ENCODE measurements at places on chromosomes 6 and 20.

DNA sequence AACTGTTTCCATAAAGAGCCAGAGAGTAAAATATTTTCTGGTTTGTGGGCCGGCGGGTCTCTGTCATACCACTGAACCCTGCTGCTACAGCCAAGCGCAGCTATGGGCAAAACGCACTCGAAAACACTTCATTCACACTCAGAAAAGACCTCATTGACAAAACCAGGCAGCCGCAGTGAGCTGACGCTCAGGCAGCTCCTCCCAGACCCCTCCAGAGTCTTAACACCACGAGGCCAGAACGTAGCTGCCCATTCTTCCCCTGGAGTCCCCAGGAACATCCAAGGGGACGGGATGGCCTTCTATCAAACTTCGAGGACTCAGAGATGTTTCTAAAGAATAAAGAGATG is 35.6 kb upstream of the ZBP1 start:
- peak; percentile 33 for DNase-seq

GRCh38 chr6:43776115-43776798 is 6.2 kb downstream of the VEGFA start:
- no peak for DNase-seq

DNA sequence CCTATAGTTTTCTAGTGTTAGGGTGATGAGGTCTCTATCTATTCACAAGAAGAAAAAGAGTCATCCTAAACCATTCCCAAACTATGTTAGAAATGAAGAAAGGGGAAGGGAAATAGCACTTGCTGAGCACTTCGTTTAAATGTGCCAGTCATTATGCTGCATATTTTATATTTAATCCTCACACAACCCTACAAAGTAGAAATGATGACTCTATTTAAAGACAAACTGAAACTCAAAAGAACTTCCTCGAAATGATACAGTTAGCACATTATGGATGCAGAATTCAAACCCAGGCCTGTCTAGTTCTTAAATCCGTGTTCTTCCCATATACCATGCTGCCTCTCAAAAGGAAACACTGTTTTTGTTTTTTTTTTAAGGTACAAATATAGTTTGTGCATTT is 174.6 kb downstream of the GMPR start:
- DNase-seq: no peak

- no peak for DNase-seq
Observed at GRCh38 chr20:50726955-50727791, 4.2 kb upstream of the PARD6B start.

DNA sequence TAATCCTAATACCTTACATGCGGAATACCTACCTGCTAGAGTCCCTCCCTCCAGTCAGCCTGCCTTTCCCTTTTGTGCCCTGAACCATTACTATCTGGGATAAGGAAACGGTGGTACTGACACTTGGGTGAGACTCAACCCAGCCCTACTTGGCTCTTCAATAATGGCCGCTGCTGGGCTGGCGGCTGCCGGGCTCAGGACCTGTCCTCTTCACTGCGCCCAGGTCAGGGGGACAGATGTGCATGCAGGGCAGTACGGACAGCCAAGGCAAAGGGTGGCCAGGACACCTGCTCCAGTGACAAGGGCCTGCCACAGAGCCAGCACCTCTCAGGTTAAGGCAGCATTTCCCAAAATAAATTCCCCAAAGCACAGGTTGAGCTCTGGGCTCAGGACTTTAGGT is 29.9 kb downstream of the UBE2V1 start:
- DNase-seq: no peak

GRCh38 chr6:35185302-35185681 is 28.5 kb upstream of the SCUBE3 start:
- no peak for DNase-seq

GRCh38 chr6:152428126-152428525 is 209.0 kb downstream of the SYNE1 start:
- no peak for DNase-seq

- no peak for DNase-seq
Observed at GRCh38 chr6:72425003-72425681, 196.7 kb upstream of the KCNQ5 start.

GRCh38 chr20:57375652-57376230 is 15.5 kb upstream of the RBM38 start:
- no peak for DNase-seq

DNA sequence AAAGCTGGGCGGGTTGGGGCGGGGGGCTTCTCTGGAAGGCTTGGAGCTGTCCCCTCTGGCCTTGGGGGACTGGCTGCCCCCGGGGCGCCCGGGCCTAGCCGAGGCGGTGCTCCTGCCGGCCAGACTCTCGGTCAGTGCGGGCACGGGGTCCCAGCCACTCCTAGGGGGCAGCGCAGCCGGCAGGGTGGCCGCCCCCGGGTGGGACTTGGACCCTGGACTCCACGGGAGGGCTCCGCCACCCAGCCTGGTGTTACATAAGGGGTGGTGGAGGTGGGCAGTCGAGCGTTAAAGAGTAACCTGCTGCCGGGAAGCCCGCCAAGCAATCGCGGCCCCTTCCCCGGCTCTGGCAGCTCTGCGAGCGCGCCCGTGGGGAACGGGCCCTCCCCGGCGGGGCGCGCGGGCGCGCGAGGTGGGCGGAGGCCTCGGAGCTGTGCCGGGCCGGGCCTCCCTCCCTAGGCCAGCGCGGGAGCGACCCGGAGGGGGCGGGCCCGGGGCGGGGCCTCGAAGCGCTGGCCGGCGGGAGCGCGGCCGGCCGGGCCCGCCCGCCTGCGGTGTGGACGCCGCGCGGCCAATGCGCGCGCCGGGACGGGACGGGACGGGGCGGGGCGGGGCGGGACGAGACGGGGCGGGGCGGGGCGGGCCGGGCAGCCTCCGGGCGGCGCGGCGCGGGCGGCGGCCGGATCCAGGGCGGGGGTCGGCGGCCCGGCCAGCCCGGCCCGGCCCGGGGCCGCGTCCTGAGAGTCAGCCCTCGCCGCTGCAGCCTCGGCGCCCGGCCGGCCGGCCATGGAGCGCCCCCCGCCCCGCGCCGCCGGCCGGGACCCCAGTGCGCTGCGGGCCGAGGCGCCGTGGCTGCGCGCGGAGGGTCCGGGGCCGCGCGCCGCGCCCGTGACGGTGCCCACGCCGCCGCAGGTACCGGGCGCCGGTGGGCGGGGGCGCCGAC is at the start of gene SLC2A4RG:
SLC2A4RG (plus strand) TSS at position 647 of the 940 bp plus-strand sequence; CDS start at position 784, 137 bp downstream.
- DNase-seq: peak; percentile 71

DNA sequence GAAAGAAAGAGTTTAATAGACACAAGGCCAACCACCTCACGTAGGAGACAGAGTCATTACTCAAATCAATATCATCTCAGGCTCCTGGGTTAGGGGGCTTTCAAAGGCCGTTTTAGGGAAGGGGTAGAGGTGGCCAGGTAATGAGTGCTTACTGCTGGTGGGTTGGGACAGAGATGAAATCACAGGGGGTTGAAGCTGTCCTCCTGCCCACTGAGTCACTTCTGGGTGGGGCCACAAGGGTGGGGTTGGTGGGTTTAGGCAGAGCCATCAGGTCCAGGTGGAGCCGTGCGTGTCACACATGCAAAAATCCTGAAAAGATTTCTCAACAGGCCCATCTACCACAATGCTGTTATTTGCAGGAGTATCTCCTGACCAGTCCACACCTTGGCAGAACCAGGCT is 167.0 kb upstream of the EXOC2 start:
- no peak for DNase-seq

DNA sequence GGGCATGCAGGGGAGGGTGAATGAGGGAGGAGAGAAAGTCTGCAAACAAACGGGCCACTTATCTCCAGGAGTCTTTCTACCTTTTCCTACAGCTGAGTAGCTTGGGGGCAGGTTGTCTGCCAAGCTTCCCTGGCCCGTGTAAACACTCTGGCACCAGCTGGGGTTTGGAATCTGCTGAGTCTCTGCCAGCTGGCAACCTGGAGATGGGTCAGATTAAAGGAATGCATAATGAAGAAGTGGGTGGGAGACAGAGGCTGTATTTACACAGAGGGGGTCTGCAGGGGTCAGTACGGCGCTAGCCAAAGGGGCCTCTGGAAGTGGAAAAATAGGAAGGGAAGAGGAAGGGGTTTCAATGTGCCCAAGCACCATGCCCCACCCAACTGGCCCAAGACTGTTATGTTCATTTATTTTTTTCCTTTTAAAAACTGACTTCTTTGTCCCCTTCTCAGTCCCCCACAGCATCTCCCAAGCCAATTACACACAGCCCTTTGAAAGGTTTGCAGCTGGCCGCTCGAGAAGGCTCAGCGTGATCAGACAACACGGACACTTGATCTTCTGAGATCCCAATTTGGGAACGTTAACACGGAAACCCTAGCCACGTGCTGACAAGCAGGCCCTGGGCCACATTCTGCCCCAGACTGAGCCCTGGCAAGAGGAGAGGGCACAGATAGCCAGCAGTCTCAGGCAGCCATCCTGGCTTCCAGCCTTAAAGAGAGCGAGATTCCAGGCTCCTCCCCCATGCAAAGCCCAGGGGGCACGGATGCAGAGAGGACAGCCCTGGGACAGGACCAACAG is 25.2 kb downstream of the TRAM2 start:
- DNase-seq: no peak

- DNase-seq: peak; percentile 25
Observed at GRCh38 chr6:167477688-167478087, 152.8 kb downstream of the TTLL2 start.

DNA sequence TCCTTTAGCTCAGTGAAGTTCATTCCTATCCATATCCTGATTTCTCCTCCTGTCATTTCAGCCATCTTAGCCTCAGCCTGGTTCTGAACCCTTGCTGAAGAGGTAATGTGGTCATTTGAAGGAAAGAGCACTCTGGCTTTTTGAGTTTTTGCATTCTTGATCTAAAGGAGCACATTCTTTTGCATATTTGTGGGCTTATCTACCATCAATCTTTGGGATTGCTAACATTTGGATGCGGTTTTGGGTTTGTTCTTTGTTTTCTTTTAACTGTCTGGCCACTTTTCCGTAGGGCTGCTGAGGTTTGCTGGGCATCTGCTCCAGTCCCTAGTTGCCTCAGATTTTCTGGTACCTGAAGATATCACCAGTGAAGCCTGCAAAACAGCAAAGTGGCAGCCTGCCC is 238.3 kb downstream of the EPM2A start:
- DNase-seq: no peak

GRCh38 chr6:167706313-167707109 is 120.2 kb upstream of the AFDN start:
- DNase-seq: peak; percentile 82

DNA sequence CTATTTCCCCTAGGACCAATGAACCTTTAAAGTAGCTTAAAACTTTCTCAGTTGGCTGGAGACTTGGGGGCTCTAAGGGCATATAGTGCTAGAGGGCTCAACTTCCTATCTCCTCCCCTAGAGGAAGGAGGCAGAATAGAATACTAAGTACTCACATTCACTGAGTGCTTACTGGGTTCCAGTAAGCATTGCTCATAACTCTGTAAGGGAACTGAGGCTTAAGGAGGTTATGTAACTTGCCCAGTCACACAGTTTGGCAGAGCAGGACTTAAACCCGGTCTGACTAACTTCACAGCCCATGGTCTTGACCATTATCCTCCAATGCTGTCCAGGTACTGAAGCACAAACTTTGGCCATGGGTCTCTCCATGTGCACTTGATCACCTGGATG is 12.5 kb downstream of the SESN1 start:
- no peak for DNase-seq

DNA sequence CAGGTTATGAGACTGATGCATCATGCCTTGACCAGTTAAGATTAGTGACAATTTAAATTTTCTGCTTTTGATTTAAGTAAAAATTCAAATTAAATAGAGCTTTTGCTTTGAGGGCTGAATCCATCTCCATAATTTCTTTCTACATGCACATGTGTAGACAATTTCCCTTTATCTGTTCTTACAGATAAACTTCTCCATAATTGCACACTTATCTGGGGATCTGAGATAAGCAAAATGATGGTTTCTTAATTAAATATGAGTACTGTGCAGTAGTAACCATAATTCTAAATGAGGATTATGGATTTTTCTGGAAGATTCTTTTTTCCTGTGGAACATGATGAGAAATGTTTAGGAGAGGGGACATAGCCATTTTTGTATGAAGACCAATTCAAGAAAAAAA is 44.7 kb downstream of the ZFAND3 start:
- no peak for DNase-seq

GRCh38 chr6:31771992-31772358 is 5.2 kb downstream of the VWA7 start:
- no peak for DNase-seq

DNA sequence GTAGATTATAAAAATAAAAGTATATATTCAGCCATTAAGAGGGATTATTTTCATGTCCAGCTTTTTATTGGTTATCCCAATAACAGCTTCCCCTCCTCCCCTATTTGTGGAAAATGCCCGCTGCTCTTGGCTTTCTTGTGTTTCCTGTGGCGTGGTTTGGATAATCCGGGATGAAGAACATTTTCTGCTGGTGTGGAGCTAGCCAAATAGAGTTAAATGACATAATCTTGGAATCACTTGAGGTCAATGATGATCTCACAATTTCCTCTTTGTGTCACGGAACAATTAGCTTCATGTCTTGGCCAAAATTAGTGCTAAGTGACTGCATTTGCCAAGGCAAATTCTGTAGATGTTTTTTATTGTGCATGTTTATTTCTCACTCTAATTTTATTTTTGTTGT is 394.0 kb downstream of the LAMA2 start:
- DNase-seq: no peak

GRCh38 chr6:1424306-1424927 is 35.0 kb downstream of the FOXF2 start:
- DNase-seq: no peak

- DNase-seq: no peak
Observed at GRCh38 chr6:24089736-24090135, 36.3 kb upstream of the NRSN1 start.

- DNase-seq: no peak
Observed at GRCh38 chr6:158284876-158285655, 27.2 kb upstream of the TULP4 start.

- no peak for DNase-seq
Observed at GRCh38 chr6:138241381-138241780, 23.1 kb upstream of the PBOV1 start.

GRCh38 chr6:136420853-136421252 is 129.4 kb downstream of the MAP7 start:
- no peak for DNase-seq

- DNase-seq: no peak
Observed at GRCh38 chr6:147711476-147711875, 203.0 kb downstream of the SAMD5 start.

DNA sequence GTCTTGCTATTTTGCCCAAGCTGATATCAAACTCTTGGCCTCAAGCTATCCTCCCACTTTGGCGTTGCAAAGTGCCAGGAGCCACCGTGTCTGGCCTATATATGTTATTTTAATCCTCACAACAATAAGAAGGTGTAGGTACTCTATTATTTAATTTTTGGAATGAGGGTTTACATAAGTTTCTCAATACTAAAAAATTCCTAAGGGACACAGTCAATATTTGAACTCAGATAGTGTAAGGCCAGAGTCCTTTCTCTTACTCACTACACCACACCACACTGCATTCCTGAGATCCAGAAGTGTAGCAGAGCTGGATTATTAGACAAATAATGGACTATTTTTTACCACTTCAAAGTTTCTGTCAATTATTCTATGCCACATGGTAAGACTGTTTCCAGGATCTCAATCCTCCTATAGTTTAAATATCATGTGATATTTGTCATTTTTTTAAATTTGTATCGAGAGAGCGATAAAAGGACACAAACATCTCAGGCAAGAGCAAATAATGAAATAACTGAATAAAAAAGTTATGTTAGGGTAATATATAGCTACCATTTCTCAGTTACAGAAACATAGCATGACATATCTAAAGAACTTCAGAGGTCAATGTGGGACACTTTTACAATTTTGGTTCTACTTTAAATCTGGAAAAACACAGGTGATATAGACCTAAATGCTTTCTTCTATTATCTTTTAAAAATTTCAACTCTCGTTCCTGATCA is 162.2 kb upstream of the THEMIS start:
- no peak for DNase-seq

GRCh38 chr20:62352402-62353288 is 14.5 kb downstream of the LAMA5 start:
- no peak for DNase-seq

GRCh38 chr6:98833307-98834059 is 891 bp upstream of the POU3F2 start:
- DNase-seq: no peak
